ENCODE measurements at places on chromosomes 6 and 20. TPM values are rescaled to one million over a fixed set of nuclear protein-coding genes. Genes with fewer than 3 reads are reported as not detected.

The FAM210B gene
- 42.6 TPM for total RNA-seq

- DNase-seq, result no peak
These were observed 297.4 kb upstream of the HSF2 start for GRCh38 chr6:122102026-122102425.

GRCh38 chr20:59117526-59117925 lies 46.1 kb upstream of the ZNF831 start:
- DNase-seq, result no peak

DNA sequence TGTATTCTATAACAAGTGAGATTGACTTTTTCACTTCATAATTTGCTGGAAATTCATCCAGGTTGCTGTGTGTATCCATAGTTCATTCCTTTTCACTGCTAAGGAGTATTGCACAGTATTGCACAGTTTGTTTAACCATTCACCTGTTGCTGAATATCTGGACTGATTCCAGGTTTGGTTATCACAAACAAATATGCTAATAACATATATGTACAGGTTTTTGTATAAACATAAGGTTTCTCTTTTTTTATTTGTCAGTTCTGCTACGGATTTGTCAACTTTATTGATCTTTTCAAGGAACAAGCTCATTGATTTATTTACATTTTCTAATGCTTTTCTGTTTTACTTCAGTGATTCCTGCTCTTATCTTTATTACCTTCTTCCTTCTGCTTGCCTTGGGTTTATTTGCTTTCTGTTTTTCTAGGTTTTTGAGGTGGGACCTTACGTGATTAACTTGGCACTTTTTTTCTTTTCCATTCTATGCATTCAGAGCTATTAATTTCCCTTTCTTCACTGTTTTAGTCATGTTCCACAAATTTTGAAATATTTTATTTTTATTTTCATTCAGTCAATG lies 117.0 kb upstream of the OGFRL1 start:
- DNase-seq, result no peak

The MUC21 gene
- not detected for total RNA-seq

- DNase-seq, result no peak
These were observed 30.3 kb downstream of the LRFN2 start for GRCh38 chr6:40556881-40557280.

DNA sequence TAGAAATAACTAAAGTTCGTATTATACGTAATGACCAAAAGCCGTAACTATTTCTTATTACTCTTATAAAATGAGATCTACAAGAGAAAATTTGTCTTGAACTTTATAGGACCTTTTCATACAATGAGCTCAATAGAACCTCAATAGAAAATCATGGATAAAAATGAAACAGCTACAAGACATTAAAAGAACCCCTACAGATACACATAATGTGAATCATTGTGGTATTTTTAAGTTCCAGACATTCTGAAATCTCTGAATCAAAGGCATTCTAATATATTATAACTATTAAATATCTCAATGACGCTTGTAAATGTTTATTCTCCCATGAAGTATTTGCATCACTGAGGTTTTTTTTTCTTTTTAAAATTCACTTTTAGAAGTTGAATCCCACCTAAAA lies 22.2 kb upstream of the POU3F2 start:
- no peak for DNase-seq

- no peak for DNase-seq
These were observed 79.0 kb upstream of the ATXN1 start for GRCh38 chr6:16840291-16840690.
